ENCODE measurements at places on chromosomes 3 and 15. TPM values are rescaled to one million over a fixed set of nuclear protein-coding genes. Genes with fewer than 3 reads are reported as not detected.

TF gene
- 63.3 TPM for total RNA-seq

GRCh38 chr3:126245811-126246727 is 65.7 kb upstream of the ALDH1L1 start:
- ATAC-seq, result no peak

- ATAC-seq, result no peak
Measured at GRCh38 chr3:172816281-172816680, 65.8 kb downstream of the ECT2 start.

DNA sequence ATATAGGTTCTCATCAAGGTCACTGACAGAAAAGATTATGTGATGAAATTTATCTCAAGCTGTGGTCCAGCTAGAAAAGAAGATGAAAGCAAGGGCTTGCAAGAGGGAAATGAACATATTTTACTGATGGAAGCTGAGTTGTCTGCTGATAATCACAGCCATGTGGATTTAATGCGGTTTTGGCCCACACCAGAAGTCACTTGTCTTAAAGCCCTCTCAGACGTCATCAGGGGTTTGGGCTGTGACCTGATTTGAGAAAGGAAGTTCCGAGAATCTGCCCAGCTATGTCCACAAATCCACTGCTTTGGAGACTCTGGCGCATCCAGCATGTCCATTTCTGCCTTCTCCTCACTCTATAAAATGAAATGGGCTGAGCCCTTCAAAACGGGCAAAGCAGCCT is 278.4 kb downstream of the SUCLG2 start:
- no peak for ATAC-seq

- no peak for ATAC-seq
Measured at GRCh38 chr3:71602256-71602655, 18.7 kb upstream of the FOXP1 start.

ZNF860 gene
- total RNA-seq, result 2.9 TPM

DNA sequence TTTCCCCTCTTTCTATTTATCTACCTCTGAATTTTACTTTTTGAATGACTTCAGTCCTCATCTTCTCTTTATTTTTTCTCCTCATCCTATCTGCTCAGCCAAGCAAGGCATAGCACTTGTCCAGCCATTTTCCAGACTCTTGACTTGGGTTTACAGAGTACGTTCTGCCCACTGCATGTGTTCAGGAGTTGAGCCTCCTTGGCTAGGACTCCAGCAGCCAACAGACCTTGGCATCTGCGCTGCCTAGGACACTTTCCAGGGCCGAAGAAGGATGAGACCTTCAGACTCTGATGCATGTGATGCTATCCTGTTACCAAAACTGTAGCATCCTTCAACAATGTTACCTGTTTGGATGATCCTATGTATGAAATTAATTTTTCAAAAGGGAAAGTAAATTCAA is 59.7 kb downstream of the HES1 start:
- no peak for ATAC-seq

Data from esophagus mucosa (tissue), 1 donor.